Activated naive CD4-positive, alpha-beta T cell treated with anti-CD3 and anti-CD28 coated beads, Interleukin-2, amount 10 ng/mL, durations not matched to agents 7 days and 5 days (primary cell): ENCODE measurements at places on chromosomes 3 and 15.
A peak's percentile ranks its signal among the peaks of the same experiment; 100 is the strongest.

DNA sequence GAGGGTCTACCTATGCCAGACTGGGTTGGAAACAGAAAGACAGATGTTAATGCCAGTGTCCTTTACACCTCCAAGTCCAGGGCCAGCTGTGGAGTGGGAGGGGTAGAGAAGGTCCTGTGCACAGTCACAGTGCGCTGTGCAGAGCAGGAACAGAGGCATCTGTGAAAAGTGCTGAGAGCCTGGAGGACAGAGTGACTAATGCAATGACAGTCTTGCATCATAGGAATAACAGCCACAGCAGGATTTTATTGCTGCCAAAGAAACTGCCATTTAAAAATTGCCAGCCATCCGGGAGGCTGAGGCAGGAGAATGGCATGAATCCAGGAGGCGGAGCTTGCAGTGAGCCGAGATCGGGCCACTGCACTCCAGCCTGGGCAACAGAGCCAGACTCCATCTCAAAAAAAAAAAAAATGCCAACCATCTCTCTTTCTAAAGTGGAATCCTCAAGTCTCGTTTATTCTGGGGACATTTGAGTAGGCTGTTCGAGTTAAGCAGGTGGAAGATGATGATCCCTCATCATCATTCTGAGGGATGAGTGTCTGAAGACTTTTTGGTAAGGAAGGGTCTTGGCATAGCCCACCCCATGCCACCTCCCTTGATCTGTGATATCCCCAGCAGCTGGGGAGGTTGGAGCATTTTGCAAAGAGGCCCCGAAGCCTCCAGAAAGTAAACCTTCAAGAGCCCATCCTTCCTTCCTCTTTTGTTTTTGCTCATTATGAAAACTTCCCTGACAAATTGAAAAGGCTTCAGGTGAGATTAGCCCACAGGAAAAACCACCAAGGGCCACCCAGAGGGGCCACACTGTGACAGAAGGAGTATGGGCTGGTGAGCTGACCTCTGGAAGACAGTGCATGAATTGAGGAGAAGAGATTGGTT is 7.7 kb downstream of the CCR2 start:
- no peak overlapping the region for H3K4me3 ChIP-seq
- DNase-seq = no peak
- H3K36me3 ChIP-seq = peaks cover 44% of the 10 kb centered on the region

GRCh38 chr3:12593473-12593872 is 36.6 kb downstream of the MKRN2 start:
- H3K27me3 ChIP-seq = no peaks in the 10 kb centered on the region
- H3K36me3 ChIP-seq = peaks cover 57% of the 10 kb centered on the region
- H3K4me3 ChIP-seq = no peak overlapping the region

- H3K4me3 ChIP-seq = no peak overlapping the region
- DNase-seq = no peak
- peaks cover 18% of the 10 kb centered on the region for H3K4me1 ChIP-seq
- no peak overlapping the region for H3K27ac ChIP-seq
- H3K27me3 ChIP-seq = peaks cover 5% of the 10 kb centered on the region
- no peaks in the 10 kb centered on the region for H3K36me3 ChIP-seq
Measured at GRCh38 chr3:98021830-98022560, 13.1 kb downstream of the GABRR3 start.

DNA sequence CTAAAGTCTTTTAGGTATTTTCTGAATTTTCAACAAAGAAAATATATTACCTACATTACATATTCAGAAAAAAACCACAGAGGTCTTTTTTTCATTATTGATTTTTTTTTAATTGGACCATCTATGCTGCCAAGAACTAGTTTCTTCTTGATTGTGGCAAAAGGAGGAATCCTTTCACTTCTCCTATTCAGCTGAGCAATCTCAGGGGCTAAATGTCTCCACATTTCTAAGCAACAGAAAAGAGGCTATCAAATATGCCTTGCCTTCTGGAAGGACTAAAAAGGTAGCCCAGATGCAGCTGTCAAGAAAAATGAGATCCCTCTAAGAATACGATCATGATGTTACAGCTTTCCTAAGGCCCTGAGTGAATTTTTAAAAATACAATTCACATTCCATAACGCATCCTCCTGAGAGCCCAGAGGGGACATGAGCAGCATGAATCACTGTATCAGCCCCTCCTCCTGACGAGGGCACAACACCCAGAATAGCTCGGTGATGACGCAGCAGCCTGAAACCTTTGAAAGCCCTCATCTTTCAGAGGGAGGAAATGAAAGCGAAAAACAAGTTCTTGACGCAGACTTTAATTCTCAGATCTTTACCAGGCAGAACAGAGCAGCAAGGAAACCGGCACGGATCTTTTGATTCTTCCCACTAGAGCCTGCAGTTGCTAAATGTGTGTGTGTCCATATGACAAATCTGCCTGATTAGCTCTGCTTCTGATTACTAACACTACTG is 24.6 kb downstream of the RUBCN start:
- peak; percentile 92 for DNase-seq
- H3K27me3 ChIP-seq = no peaks in the 10 kb centered on the region
- H3K27ac ChIP-seq = peak overlapping the region; percentile 96
- peak overlapping the region; percentile 64 for H3K4me3 ChIP-seq

GRCh38 chr15:41695750-41696436 is 35.7 kb downstream of the MGA start:
- peak; percentile 70 for DNase-seq
- peak overlapping the region; percentile 68 for H3K27ac ChIP-seq
- H3K36me3 ChIP-seq = peaks cover 22% of the 10 kb centered on the region
- peaks cover 28% of the 10 kb centered on the region for H3K4me1 ChIP-seq
- no peak overlapping the region for H3K4me3 ChIP-seq
- no peaks in the 10 kb centered on the region for H3K27me3 ChIP-seq

DNA sequence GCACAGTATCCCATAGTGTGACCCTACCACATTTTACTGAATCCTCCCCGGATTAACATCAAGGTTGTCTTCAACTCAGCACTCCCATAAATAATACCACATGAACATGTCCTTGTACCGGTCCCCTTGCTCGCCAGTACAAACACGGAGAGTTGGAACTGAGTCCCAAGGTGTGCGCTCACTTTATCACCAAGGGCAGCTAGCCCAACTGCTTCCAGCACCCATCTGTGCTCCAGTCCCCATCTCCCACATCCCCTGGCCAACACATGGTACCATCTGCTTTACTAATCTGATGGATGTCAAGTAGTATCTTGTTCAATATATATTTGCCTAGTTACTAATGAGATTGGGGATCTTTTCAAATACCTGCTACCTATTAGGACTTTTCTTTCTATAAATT is 64.7 kb downstream of the ISG20 start:
- H3K27ac ChIP-seq = no peak overlapping the region
- no peak overlapping the region for H3K4me3 ChIP-seq
- peaks cover 14% of the 10 kb centered on the region for H3K4me1 ChIP-seq
- DNase-seq = no peak

DNA sequence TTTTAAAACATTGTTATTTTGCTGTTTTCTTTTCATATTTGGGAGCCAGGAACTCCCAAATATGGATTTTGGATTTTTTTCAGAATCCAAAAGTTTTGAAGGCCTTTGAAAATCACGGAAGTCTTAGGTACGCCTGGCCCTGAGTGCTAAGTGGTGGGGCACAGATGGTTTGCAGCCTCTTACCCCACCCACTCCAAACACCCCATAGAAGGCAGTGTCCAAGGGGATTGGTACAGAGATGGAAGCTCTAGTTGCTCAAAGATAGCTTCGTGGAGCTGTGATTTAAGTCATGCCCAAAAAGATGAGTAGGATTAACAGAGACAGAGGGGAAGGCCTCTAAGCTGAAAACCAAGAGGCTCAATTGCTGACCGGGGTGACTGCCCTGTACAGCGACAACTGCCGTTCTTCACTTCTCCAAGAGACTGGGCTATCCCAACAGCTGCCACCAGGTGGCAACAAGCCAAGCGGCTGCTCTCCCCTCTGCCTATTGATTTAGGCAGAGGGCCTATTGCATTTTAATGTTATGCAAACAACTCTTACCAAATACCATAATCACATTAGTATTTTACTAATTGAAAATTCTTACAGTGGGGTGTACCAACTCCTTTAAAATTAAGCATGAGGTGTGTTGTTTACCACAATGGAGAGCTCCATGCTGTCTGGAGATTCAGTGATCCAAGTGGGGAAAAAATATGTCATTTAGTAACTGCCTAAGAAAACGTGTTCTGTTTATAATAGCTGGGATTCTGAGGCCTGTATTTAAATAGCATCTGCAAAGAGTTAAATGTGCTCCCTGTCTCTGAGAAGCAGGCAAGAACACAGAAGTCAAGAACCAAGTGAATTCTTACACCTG is 64.0 kb upstream of the C15orf61 start:
- no peak overlapping the region for H3K4me3 ChIP-seq
- peaks cover 12% of the 10 kb centered on the region for H3K27me3 ChIP-seq
- H3K4me1 ChIP-seq = no peaks in the 10 kb centered on the region

GRCh38 chr3:134093956-134094355 is 64.2 kb upstream of the SLCO2A1 start:
- no peaks in the 10 kb centered on the region for H3K36me3 ChIP-seq
- no peak for DNase-seq
- H3K4me3 ChIP-seq = no peak overlapping the region
- no peaks in the 10 kb centered on the region for H3K4me1 ChIP-seq

DNA sequence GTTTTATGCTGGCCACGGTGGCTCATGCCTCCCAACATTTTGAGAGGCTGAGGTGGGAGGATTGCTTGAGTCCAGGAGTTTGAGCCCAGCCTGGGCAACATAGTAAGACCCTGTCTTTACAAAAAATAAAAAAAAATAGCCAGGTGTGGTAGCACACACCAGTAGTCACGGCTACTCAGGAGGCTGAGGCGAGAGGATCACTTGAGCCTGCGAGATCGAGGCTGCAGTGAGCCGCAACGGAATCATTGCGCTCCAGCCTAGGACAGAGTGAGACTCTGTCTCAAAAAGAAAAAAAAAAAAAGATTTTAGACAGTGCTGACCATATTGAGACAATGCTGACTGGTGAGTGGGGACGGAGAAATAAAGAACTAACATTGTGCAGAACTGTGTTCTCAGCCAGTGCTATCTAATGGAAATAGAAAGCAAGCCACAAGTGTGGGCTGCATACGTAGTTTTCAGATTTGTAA is 67.2 kb downstream of the ST6GAL1 start:
- no peak for DNase-seq
- peaks cover 32% of the 10 kb centered on the region for H3K4me1 ChIP-seq
- H3K27ac ChIP-seq = no peak overlapping the region
- H3K4me3 ChIP-seq = no peak overlapping the region
- peaks cover 43% of the 10 kb centered on the region for H3K36me3 ChIP-seq

DNA sequence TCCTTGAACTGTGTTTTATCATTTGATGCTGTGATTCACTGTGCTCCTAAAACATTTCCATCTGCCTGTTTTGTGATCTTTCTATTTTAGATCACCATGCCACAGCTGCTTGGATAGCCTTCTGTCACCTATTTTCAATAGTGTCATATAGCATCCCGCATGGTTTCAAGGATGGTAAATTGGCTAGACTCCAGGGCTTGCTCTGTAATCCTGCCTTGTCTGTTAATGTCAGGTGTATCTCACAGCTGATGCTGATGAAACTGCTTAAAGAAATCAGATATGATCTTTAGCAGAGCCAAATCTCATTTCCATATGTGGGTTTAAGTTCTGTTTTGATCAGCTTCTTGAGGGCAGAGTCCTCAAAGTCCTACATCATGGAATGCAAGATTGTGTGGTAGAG is 182.2 kb downstream of the UBE2E2 start:
- no peak overlapping the region for H3K27ac ChIP-seq
- H3K27me3 ChIP-seq = no peaks in the 10 kb centered on the region
- no peaks in the 10 kb centered on the region for H3K36me3 ChIP-seq
- DNase-seq = no peak
- no peaks in the 10 kb centered on the region for H3K4me1 ChIP-seq
